ENCODE measurements at places on chromosomes 7 and 10.

DNA sequence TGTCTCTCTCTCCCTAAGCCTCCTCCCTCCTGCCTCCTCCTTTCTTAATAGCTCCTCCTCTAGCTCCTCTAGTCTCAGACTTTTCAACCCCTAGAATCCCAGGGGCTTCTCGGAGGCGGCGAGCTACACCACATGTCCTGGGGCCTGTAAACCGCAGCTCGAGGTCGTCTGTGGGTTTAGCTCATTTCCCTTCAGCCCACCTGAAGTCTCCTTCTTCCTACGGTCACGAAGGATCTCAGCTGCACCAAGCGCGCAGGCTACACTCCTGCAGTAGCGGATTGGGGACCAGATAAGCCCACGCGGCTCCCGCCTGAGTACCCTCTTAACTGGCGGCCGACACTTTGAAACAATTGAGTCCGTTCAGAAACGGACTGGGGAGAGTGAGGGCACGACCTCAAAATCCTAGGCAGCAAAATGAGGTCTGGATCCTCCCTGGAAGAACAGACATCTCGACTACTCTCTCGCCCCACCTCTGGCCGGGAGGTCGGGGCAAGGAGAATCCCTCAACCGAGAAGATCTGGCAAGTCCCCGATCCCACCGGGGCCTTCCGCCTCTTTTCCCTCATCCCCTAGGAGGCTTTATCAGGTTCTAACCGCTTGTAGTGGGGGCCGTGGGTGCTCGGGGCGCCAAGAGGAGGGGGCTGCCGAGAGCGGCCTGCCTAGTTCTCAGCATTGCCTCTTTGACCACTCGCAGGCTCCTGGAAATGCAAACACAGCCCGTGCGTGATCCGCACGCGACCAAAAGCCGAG, 1.3 kb upstream of the SORCS3 start:
- no peaks in the 10 kb centered on the region for H3K36me3 ChIP-seq
- H3K27me3 ChIP-seq, result peaks cover 21% of the 10 kb centered on the region
- no peak overlapping the region for H3K4me3 ChIP-seq
- no peak overlapping the region for H3K27ac ChIP-seq
- DNase-seq, result no peak

DNA sequence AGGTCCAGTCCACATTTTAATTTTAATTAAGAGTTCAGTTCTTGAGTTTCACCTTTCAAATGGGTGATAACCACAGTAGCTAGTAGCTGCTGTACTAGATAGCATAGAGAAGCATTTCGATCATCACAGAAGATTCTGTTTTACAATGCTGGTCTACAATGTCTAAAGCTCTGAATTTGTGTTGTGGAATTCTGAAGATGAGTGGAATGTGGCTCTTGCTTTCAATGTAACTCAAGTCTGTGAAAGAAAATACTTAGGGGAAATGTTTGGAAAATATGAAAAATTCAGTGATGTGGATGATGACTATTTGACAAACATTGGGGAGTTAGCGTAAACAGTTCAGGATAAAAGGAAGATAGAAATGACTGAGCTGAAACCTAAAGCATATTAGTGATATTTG, 139.4 kb downstream of the GNAT3 start:
- H3K36me3 ChIP-seq, result no peaks in the 10 kb centered on the region
- H3K4me3 ChIP-seq, result no peak overlapping the region
- no peaks in the 10 kb centered on the region for H3K27me3 ChIP-seq
- H3K4me1 ChIP-seq, result peaks cover 5% of the 10 kb centered on the region

DNA sequence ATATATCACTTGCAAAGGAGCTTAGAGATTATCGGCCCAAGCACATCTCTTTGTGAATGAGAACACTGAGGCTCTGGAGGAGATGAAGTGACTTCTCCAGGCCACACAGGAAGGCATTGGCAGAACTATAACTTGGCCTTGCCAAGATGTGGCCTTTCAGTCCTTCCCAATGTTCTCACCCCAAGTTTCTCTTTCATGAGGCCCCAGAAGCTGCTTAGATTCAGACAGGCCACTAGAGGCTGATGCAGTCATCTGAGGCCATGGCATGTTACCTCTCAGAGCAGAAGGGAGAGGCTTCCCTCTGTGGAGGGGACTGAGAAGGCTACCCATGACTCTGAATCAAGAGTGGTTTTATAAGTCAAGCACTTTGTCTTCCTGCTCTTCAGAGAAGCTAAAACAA, 1003.7 kb downstream of the LRMDA start:
- no peak overlapping the region for H3K27ac ChIP-seq
- no peak overlapping the region for H3K4me3 ChIP-seq
- no peak for DNase-seq
- H3K36me3 ChIP-seq, result no peaks in the 10 kb centered on the region
- H3K4me1 ChIP-seq, result peaks cover 46% of the 10 kb centered on the region

DNA sequence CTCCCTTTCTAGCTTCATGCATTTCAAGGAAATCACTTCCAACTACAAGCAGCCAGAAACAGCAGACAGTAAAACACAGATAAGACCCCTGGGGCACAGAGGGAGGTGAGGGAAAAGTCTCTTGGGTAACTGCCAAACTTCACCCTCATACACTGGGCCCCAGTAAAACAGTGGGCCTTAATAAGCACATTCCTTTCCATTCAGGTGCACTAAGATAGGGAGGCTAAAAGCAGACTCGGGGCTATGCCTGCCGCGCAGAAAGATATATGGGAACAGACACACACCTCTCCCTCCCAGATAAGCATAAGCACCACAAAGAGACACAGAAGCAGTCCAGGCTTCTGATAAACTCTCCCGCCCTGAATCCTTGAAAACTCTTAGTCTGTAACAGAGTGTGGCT, 117.0 kb downstream of the TYW1B start:
- no peaks in the 10 kb centered on the region for H3K27me3 ChIP-seq
- DNase-seq, result no peak
- no peaks in the 10 kb centered on the region for H3K36me3 ChIP-seq
- no peaks in the 10 kb centered on the region for H3K4me1 ChIP-seq

- no peaks in the 10 kb centered on the region for H3K4me1 ChIP-seq
- no peak for DNase-seq
- H3K27me3 ChIP-seq, result no peaks in the 10 kb centered on the region
- H3K4me3 ChIP-seq, result no peak overlapping the region
These were observed 138.9 kb downstream of the SH3PXD2A start for GRCh38 chr10:103716206-103717160.

- no peak for DNase-seq
- no peaks in the 10 kb centered on the region for H3K27me3 ChIP-seq
- H3K36me3 ChIP-seq, result no peaks in the 10 kb centered on the region
- H3K4me3 ChIP-seq, result no peak overlapping the region
- H3K27ac ChIP-seq, result no peak overlapping the region
These were observed 346.1 kb upstream of the ANKRD30A start for GRCh38 chr10:36779238-36779846.

- no peak overlapping the region for H3K27ac ChIP-seq
- no peaks in the 10 kb centered on the region for H3K27me3 ChIP-seq
These were observed 309.5 kb upstream of the TEX47 start for GRCh38 chr7:89104748-89105685.

DNA sequence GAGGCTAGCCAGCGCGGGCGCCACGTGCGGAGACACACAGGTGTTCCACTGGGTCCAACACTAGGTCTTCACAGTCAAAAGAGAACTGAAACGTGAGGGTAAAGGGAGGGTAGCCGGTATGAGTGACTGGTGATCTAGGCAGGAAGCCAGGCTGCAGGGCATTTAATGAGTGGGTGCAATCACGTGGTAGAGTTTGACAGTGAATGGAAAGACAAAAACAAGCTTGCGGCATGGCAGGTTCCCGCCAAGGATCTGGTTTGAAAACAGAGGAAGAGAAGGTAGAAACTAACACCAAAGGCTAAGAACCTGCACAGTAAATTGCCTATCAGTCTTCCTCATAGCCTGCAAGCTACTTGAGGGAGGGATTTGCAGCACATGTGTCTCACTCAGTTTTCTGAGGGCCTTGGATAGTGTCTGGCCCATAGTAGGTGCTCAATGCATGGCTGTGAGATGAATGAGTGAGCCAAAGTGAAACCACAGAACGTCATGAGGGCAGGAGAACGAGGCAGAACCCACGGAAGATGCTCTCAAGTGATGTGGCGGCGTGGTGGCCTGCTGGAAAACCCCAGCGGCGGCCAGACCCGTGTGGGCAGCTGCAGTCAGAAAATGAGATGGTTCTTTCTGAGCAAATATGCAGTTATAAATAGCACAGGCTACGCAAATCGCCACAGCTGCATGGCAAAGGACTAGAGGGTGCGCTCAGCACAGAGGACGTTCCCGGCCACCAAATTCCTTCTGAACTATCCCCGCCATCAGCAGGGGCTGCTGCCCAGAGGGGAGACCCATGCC, 183.6 kb upstream of the NFE2L3 start:
- no peak overlapping the region for H3K27ac ChIP-seq
- no peak for DNase-seq
- H3K4me1 ChIP-seq, result no peaks in the 10 kb centered on the region
- H3K27me3 ChIP-seq, result no peaks in the 10 kb centered on the region

DNA sequence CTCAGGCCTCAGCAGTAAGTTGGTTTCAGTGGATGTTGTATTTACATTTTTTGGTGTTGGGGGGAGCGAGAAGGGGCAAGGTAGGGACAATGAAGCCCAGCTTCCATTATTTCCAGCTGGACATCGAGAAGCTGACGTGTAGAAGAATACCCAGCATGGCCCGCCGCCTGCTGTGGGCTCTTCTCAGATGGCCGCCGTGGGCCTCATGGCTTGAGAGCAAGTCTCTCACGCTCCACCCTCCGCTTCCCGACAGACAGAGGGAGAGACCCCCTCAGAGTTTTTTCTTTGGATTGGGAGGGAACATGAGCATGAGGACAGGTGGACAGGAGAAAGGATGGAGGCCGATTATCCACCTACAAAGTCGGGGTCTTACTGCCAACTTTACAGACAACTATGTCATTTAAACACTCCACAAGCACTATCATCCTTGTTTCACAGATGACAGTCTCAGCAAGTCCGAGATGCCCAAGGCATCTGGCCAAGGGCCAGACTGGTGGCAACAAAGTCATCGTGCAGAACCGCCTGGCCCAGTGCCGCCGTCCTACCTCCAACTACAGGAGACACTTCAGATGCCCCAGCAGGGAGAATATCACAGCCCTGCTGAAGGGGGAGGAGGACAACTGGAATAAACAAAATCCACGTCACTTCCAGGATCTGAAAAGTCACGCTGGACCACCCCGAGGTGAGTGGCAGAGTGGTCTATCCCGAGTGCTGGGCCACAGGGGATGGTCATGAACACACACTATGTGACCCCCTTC, 195.9 kb downstream of the DIP2C start:
- peak overlapping the region; percentile 82 for H3K27ac ChIP-seq
- H3K36me3 ChIP-seq, result no peaks in the 10 kb centered on the region
- DNase-seq, result peak; percentile 70
- no peak overlapping the region for H3K4me3 ChIP-seq
- peaks cover 90% of the 10 kb centered on the region for H3K4me1 ChIP-seq

GRCh38 chr10:86871563-86872183, 85.7 kb downstream of the MMRN2 start:
- H3K27me3 ChIP-seq, result no peaks in the 10 kb centered on the region
- H3K4me1 ChIP-seq, result peaks cover 58% of the 10 kb centered on the region
- peak overlapping the region; percentile 56 for H3K27ac ChIP-seq
- no peak overlapping the region for H3K4me3 ChIP-seq
- no peaks in the 10 kb centered on the region for H3K36me3 ChIP-seq

GRCh38 chr7:24739306-24739705, 18.0 kb downstream of the GSDME start:
- no peak for DNase-seq
- no peaks in the 10 kb centered on the region for H3K36me3 ChIP-seq
- peaks cover 6% of the 10 kb centered on the region for H3K4me1 ChIP-seq
- no peak overlapping the region for H3K27ac ChIP-seq
- H3K27me3 ChIP-seq, result no peaks in the 10 kb centered on the region
- H3K4me3 ChIP-seq, result no peak overlapping the region
